ENCODE measurements at places on chromosomes 12 and 14.

DNA sequence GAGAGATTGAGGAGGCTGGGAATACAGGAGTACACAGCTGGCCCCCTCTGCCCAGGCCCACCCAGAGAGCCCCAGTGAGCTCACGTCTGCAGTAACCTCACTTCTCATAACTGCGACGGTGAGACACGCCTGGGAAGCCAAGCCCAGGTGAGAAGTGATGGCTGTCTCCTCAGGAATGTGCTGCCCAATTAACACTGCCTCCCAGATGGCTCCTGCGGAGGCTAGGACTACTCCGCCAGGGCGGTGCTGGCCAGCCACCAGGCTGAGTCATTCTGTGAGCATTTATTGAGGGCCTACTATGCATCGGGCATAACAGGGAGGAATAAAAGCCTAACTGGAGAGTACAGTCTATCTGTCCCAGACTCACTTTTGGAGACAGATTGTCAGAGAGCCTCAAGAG, 9.3 kb upstream of the TMEM106C start:
- DNase-seq = no peak

GRCh38 chr12:12240662-12241340, 26.0 kb downstream of the LRP6 start:
- no peak for DNase-seq

DNA sequence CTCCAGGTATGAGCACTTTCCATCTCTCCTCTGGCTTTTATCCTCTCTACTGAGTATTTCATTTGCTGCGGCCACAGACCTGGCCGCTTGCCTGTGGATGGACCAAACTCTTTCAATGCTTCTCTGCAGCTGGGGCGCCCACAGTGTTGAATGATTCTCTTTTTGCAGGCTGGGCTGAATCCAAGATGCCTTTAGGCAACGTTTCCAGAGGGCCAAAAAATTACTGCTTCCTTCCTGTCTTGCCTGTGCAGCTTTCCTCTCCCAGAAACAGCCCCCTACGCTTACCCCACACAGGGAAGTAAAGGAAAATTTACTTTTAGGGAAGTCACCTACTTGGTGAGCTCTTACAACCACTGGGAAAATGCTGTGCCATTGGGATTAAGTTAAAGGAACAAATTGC, 55.6 kb upstream of the JDP2 start:
- no peak for DNase-seq

DNA sequence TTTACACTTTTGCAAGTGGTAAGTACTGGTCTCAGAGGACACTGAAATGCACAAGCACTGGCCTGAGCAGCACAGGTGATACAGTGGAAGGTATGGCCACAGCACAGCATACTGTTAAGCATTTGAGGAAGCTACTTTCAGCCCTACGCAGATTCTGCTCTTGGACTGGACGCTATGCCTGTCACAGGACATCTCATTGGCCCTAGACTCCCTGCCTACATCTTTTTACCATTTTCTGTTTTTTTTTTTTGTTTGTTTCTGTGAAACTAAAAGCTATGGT, 144.2 kb upstream of the ABCD2 start:
- no peak for DNase-seq

DNA sequence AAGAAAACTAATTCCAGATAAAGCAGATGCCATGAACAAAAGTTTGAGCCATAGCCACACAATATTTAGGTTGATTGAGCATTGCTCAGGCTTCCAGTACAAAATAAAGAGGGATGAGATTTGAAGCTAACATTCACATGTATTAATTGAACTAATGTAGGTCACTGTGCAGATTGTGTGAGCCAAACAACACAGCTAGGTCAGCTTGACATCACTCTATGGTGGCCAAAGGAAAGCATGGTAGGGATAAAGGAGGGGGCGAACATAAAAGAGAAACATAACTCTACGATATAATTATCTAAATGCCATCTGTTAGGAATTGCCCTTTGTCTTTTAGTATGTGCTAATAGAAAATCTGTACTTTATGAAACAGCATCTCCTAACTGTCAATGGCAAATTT, 477.7 kb upstream of the SYT1 start:
- no peak for DNase-seq

DNA sequence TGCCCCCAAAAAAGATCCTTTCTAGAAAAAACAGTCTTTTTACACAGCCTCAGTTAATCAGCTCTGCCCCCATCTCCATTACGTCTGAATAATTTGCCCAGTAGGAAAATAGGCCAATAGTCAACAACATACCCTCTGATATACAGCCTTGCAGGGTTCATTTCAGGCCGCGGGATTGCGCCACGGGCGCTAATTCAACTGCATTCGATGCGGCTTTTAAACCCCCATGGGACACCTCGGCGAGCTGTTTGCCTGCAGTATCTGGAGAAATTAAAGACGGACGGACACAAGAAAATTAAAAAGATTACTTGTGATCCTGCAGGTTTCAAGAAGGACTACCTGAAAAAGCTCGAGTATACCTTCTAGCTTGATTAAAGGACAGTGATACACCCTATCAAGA, 36.1 kb downstream of the ERP29 start:
- DNase-seq = no peak
